Frontal cortex (tissue), 4 donors: ENCODE measurements at places on chromosomes 2 and 18.

- no peak for DNase-seq
Observed at GRCh38 chr2:12141618-12142258, 395.3 kb downstream of the LPIN1 start.

DNA sequence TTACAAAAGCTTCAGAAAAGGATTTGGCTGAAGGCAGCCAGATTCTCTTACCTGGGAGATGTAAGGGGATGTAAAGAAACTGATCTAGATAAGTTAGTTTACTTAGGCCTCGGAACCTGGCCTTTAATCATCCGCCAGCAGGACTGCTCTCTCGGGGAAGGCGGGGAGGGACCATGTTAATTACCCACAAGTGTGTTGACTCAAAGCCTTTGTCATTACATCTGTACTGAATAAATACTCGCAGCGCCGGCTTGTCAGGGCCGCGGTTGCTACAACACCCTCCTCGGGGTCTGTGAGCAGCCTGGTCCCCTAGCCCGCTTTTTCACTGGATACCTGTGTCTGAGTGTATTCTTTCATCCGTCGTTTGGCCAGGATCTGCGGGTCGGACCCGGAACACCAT lies 6.7 kb downstream of the CHMP3 start:
- DNase-seq, result no peak

DNA sequence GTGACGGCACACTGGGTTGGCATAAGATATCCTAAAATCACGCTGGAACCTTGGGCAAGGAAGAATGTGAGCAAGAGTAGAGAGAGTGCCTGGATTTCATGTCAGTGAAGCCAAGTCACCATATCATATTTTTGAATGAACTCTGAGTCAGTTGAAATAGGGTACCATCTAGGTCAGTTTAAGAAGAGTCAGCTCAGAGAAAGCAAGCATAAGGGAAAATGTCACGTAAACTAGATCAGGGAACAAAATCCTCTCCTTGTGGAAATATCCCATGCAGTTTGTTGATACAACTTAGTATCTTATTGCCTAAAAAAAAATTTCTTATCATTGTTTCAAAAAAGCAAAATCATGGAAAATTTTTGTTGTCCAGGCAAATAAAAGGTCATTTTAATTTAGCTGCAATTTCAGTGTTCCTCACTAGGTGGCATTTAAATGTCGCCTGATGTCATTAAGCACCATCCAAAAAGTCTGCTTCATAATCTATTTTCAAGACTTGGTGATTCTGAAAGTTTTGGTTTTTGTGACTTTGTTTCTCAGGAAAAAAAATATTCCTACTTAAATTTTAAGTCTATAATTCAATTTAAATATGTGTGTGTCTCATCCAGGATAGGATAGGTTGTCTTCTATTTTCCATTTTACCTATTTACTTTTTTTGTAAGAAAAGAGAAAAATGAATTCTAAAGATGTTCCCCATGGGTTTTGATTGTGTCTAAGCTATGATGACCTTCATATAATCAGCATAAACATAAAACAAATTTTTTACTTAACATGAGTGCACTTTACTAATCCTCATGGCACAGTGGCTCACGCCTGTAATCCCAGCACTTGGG lies 19.6 kb downstream of the RSAD2 start:
- no peak for DNase-seq

GRCh38 chr18:26777351-26778053 lies 88.0 kb downstream of the AQP4 start:
- DNase-seq, result no peak

GRCh38 chr2:137185378-137186078 lies 420.2 kb downstream of the THSD7B start:
- no peak for DNase-seq

DNA sequence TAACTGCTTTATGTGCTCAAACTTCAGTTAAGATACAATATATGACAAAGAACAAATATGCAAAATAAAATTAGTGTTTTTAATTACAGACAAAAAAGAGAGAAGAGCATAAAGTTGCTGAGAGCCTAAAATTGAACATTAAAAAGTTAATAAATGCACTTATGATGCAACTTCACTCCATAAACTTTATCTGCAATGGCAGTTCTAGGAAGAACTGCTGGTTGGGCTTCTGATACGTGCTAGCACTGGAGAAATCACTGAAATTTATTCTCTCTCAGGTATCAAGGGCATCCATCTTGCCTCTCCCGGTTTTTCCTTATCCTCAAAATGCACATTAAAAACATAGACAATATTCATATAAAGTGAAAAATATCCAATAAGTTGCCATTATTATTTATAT lies 35.7 kb downstream of the MYO3B start:
- DNase-seq, result no peak

- DNase-seq, result no peak
Observed at GRCh38 chr2:141411419-141411818, 719.4 kb downstream of the LRP1B start.

DNA sequence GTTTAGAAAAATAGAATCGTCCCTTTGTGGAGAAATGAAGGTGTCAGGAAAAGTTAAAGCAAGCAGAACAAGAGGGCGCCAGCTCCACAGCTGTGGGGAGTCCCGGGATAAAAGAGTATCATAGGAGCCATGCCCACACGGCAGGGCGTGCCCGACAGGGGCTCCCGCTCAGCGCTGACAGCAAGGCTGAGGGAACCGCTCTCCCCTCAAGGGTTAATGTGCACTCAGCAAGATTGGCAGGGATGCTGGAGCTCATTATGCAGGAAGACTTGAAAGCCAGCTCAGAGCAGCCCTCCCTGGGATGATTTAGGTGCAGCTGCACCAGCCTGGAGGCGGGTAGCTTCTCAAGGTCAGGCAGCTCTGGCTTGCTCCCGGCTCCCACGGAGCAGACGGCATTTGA lies 500.2 kb downstream of the EIPR1 start:
- DNase-seq, result no peak

DNA sequence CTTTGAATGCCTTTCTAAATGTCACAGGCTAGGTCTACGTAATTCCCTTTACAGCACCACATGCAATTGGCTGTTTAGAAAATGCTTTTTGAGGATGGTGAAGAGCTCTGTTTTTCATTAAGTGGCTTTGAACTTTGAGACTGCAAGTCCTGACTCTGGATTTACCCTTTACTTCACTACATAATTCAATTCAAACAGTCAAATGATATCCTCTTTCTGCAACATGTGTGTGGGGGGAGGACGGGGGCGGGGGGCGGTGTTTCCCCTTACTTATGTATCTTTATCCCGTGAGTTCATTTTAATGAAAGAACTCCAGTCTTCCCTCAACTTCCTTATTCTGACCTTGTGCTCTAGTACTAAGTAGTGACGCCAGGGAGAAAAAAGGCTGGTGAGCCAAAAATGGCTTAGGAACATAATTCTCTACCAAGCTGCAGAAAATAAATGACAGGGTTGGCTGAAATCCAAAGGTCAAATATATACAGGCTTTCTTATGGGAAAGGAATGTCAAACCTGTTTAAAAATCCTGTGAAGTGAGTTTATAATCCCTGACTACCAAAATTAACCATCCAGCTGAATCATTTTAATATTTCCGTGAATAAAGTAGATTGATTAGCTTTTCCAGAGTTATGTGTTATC lies 119.6 kb downstream of the SLC8A1 start:
- no peak for DNase-seq

GRCh38 chr2:8857709-8858108 lies 20.3 kb upstream of the KIDINS220 start:
- no peak for DNase-seq

GRCh38 chr2:38631976-38632375 lies 29.2 kb upstream of the HNRNPLL start:
- no peak for DNase-seq

DNA sequence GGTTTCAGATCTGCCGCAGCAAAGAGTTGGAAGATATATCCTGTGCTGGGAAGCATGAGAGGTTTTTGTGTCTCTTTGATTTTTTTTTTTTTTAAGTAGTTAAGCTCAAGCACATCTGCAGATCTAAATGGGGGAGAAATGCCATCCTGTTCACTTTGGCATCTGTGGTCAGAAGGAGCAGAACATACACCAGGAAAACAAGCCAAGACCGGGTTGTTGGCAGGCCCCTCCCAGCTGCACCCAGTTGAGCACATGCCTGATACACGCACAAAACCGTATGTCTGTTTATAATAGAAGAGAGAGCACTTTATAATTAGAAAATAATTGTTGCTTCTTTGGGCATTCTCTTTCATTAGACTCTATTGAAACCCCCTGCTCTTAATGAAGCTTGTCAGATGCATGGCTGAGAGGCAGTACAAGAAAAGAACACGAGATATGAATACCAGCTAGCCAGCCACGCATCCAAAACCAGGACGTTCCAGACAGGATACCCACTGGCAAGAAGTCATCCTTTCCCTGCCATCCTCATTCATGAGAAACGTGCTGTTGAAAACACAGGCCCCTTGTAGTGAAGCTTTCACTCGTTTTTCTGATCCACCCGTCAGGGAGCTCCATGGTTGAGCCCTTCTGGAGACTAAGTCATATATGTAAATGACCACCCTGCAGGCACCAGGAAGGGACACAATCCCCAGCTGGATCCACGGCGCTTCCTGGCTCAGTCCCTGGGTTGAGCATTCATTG lies 152.2 kb downstream of the ALPK2 start:
- no peak for DNase-seq

DNA sequence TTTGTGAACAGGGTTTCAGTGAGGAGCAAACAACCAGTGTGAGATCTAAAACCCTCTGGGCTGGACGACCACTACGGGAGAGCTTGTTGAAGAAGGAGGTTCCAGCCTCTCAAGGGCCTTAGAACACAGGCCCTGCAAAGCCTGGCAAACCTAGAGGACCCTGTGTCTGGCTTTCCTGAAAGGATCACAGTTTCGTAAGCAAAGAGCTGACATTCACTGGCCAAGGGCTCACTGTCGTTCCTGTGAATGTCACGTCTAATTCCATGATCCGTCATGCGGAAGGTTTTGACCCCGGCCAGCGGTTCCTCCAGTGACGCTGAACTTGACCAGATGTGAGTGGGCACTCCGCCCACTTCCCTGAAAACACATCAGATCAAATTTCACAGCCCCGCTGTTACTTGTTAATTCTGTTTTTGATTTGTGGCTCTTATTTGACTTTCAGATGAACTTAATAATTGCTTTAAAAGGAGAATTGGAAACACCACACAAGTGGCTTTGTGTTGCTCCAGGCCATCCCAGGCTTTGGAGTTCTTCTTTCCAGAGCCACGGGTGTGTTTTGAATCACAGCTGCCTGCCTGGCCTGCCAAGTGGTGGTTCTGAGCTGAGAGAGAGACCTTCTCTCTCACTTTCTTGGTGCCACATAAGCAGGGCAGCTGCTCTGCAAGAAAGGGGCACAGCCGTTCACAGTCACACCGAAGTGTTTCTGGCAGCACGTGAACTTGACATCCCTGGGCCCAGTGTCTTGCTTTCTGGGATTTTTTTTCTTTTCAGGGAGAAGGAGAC lies 308.4 kb downstream of the NDUFA10 start:
- peak; percentile 60 for DNase-seq
